ENCODE measurements at places on chromosomes 7 and 10. TPM values are rescaled to one million over a fixed set of nuclear protein-coding genes. Genes with fewer than 3 reads are reported as not detected.

CPA2 gene
- not detected for total RNA-seq

SHH gene
- total RNA-seq: 0.25 TPM

- peak; percentile 70 for DNase-seq
Observed at GRCh38 chr10:131812736-131813604, 87.8 kb upstream of the PPP2R2D start.

DNA sequence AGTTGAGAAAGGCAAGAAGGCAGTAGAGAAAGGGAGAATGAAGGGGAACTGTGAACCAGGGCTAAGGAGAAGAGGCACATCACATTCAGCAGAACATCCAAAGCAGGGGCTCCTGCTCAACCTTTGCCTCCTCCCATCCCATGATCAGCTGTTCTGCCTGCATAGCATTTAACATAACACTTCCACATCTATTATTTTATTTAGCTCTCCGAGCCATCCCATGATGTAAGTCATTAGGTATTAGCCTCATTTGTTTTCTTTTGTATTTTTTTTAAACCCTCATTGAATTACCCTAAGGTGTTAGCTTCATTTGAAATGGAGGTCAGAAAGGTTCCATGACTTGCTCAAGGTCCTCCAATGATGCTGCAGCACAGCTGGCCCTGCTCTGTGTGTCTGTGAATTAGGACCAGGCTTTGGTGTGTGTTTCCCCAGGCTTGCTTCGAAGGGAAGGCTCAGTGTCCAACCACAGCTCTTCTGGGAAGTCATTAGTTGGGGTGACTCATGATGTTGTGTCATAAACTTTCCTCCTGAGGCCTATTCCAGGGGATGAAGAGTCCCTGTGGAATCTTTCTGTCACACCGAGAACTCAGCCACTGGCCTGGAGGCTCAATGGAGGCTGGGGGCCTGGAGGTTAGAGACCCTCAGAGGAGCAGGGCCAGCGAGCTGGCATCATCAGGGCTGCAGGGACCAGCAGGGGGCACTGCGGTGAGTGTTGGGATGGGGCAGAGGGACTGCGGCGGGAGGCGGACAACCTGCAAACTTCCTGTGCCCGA lies 16.5 kb downstream of the NPFFR1 start:
- no peak for DNase-seq

CPXM2 gene
- total RNA-seq: 18.9 TPM

Measured in vagina (tissue), 2 donors.